ENCODE measurements at places on chromosomes 1 and 21.

DNA sequence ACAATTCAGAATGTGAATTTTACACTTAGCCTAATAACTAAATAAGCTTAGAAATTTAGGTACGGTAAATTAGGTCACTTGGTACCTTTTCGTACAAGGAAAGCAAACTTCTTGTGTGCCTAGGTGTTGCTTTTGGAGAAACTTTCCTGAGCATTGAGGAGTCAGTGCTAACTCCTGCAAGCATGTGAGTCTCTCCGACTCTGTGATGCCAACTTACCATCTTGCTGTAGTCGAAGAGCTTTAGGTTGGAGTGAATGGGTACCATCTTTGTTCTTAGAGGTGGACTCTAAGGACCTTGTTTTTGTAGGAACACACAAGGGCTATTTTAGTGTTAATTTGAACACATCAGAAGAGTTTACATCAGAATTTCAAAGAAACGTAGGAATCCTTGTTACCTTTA, 688.9 kb downstream of the USP25 start:
- DNase-seq = no peak

DNA sequence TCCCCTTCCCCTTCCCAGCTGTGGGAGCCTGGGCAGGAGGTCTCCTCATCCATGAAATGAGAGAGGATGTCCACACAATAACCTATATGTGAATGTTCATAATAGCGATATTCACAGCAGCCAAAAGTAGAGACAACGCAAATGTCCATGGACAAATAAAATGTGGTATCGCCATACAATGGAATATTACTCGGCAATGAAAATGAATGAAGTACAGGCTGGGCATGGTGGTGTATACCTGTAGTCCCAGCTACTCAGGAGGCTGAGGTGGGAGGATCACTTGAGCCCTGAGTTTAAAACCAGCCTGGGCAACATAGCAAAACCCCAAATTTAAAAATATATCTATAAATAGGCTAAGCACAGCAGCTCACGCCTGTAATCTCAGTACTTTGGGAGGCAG, 12.9 kb downstream of the ADPRS start:
- DNase-seq = no peak

GRCh38 chr1:2383576-2383975, 7.8 kb downstream of the MORN1 start:
- DNase-seq = no peak

GRCh38 chr1:52404975-52405338, 555 bp downstream of the PRPF38A start:
- DNase-seq = no peak

- DNase-seq = no peak
These were observed 1.2 kb downstream of the C2CD4D start for GRCh38 chr1:151838222-151839081.

- DNase-seq = no peak
These were observed 757 bp downstream of the ACADM start for GRCh38 chr1:75725266-75725665.

- DNase-seq = no peak
These were observed 1.6 kb downstream of the HIVEP3 start for GRCh38 chr1:41917076-41917475.

- no peak for DNase-seq
These were observed 172.6 kb downstream of the PTPRC start for GRCh38 chr1:198811449-198811848.

DNA sequence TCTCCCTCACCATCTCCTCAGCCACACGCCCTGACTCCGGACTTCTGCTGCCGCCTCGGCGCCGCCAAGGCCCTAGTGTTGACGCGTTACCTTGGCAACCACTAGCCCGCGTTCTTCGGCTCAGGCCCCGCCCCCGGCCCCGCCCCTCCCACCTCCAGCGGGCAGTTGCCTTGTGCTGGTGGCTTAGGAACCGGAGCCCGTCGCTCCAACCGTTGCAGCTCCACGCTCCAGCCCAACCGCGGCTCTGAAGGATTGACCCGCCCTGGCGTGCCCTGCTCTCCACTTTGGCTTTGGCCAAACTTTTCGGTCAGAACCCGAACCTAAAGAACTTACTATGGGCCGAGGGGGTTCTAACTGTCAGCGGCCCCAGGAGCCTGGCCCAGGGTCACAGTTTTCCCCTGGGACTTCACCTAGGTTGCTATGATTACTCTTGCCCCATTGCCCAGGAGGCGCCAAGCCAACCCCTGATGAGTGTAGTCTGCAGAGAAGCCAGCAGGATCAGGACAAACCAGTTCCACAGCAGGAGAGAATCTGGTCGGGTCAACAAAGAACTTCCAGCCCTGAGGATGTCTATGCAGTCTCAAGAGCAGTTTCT, at the start of gene CFAP45:
Gene CFAP45 (minus strand): TSS at position 80 of the 595 bp plus-strand sequence. CDS start 67 bp downstream, at position 13.
- DNase-seq = no peak

DNA sequence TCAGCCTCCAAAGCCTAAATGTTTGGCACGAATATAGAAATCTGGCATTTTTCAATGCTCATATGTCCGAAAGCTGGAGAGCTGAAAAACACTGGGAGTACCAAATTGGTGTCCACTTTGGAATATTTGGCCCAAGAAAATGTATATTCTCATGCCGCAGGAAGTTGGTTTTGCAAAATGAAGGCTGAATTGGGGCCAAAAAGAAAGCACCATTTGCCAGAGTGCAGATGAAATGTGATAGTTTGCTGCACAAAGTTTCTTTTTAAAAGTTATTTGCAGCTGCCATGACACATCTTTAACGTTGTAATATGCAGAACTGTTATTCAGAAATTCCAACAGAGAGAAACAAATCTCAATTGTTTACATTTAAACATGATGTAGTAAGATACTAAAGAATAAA, 124.2 kb upstream of the LYPLAL1 start:
- no peak for DNase-seq

- DNase-seq = no peak
These were observed 134.9 kb upstream of the B3GALT2 start for GRCh38 chr1:193321242-193321840.

GRCh38 chr1:106753066-106753465, 303.4 kb upstream of the PRMT6 start:
- no peak for DNase-seq

DNA sequence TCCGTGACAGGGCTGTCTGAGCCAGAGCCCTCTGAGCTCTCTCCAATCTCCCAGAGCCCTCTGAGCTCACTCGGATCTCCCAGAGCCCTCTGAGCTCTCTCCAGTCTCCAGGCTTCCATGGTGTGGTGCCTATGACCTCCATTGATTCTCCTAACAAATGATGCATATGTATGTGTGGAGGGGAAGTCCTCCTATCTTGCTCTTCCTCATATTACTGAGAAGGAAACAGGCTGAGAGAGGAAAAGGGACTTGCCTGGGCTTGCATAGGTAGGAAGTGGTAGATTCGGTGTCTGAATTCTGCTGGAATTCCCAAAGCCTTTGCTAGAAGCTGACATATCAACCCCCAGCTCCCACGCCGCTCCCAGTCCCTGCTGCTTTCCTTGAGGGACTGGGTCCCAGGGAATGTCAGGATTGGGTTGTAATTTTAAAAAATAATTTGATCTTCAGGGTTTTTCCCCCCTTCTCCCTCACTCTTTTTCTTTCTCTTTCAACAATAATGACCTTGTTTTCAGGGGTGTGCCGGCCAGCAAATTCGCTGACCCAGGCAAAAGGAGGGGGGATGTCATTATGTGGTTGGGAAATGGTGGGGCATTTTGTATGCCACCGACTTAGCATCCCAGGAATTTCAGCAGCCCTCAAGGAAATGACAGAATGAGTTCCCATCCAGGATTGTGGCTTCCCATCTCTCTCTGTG, 42.3 kb upstream of the RUNX3 start:
- DNase-seq = no peak

GRCh38 chr1:85865213-85865612, 157.0 kb upstream of the ZNHIT6 start:
- no peak for DNase-seq

DNA sequence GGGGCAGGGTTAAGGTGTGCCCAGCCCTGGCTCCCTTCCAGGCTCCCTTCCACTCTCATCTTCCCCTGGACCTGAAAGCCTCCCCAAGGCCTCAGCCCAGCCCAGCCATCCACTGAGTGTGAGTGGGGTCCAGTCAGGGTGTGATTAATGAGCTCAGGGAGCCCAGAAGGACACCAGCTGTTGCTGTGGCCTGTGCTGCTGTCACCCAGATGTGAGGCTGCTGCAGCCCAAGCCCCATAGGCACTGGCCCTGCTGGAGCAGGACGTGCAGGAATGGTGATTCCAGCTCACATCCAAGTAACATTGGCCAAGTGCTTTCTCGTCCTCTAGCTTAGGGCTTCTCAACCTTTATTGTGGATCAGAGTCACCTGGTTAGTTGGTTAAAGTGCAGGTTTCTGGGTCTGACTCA, 77.6 kb downstream of the EPHB2 start:
- DNase-seq = no peak

GRCh38 chr1:50517488-50517887, 94.2 kb upstream of the DMRTA2 start:
- DNase-seq = no peak

GRCh38 chr1:107877745-107878144, 87.2 kb downstream of the VAV3 start:
- no peak for DNase-seq

GRCh38 chr21:36419996-36420395, 34.8 kb downstream of the CHAF1B start:
- DNase-seq = peak; percentile 20

- no peak for DNase-seq
These were observed 100.1 kb downstream of the MAN1A2 start for GRCh38 chr1:117467336-117467735.

DNA sequence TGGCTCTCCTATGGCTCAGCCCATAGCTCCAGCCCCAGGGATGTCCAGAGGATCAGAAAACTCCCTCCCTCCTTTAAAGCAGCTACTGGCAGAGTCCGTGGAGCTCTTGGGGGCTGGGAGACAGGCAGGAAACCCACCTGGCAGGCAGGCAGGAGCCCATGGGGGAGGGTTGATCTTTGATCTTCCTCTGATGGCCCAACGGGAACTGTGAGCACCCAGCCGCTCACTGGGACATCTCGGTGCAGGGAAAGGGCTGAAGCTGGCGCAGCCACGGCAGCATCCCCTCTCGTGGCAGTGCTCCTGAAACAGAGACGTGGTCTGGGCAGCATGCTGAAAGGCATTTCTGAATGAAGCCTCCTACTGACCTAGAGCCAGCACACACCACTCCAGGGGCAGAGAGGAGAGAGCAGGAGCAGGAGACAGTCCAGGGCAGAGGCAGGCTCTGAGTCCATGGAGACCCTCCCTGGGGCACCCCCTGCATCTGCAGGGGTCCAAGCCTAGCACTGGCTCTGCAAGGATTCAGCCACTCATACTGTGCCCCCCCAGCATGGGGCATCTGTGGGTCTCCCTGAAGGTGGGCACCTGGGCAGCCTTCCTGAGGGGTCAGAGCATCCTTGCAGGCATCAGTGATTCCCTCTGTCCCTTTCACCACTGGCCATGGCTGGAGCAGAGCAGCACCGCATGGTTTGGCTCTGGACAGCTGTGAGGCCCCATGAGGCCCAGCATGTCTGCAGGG, 4.9 kb upstream of the SLX9 start:
- DNase-seq = no peak

DNA sequence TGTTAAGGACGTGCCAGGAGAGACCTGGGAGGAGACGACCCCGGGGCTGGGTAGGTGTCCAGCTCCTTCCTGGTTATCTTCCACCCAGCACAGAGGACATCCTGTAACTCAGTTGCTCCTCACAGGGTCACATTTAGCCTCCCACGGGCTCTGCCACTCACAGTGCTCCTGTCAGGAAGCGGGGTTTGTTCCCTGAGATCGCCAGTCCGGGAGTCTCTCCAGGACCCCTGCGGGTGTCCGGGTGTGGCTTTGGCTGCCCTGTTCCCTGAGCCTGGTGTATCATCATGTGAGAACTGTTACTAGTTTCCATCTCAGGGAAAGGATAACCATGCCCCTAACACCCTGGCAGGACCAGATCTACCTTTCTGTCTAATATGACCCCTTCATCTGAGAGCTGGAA, 158.2 kb upstream of the RUNX1 start:
- DNase-seq = no peak

GRCh38 chr1:220527908-220528678, at the start of gene MARK1:
TSS of gene MARK1 (plus strand) at chr1:220528136. CDS start at chr1:220528823, 687 bp downstream.
- DNase-seq = no peak

DNA sequence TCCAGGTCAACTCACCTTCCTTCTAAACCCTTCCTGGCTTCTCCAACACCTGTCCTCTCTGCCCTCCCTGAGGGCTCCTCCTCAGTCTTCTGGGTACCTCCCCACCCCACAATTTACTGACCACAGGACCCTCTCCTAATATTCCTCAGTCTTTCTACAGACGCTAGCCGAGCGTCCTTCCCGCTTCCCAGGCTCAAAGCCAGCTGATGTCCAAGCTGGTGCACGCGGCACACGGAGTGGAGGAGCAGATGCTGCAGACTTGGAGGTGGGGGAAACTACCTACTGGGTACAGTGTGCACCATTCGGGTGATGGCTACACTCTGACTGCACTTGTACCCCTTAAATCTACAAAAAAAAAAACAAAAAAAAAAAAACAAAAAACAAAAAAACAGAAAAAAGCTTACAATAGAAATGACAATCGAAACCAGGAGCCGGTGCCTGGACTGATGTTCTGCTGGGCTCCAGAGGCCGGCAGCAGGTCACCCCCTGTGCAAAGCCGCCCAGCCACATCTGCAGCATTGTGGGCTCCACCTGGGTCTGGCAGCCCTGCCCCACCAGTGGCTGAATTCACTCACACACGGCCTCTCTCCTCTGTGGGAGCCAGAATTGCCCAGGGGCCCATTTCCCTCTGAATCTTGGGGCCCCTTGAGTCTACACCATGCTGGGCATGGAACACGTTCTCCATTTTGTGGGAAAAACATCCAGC, 7.0 kb downstream of the TRIM11 start:
- no peak for DNase-seq

GRCh38 chr21:28436286-28436932, 556.3 kb downstream of the LTN1 start:
- DNase-seq = no peak

DNA sequence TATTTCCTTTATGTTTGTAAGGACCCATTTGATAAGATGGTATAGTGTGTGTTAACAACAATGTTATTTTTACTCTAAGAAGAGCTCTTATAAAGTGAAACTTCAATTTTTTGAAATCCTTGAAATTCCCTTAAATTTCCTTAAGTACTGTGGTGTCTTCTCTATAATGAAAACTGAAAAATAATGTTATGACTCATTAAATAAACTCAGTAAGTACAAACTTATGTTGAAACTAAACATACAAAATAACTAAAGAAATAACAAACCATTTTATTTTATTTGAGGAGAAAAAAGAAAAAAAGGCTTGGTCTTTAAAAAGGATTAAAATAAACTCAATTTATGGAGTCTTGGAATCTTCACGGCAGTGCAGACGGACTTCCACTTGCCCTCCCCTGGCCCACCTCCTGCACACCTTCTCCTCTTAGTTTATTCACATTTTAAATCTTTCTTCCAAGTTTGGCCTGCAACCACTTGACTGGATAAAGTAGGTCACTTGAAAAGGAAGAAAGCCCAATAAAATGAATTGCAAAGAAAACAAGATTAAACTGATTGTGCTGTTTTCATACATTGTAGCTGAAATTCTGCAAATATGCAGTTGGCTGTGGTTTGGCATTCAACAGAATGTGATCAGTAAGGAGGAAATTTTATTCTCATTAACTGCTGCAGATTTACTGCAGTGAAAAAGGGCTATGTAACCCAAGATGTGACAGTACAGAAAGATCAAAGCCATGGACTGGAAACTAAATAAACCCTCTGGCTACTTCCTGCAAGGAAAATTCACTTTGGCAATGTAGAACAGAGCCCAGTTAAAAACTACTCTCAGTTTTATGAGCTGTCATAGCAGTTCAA, 48.5 kb upstream of the SCYL3 start:
- DNase-seq = no peak

Measured in stimulated activated CD8-positive, alpha-beta memory T cell treated with anti-CD3 and anti-CD28 coated beads, Interleukin-7, amount 100 ng/mL, for 24 hours (primary cell).